ENCODE measurements at places on chromosomes 7 and 10.
A peak's percentile ranks its signal among the peaks of the same experiment; 100 is the strongest.

DNA sequence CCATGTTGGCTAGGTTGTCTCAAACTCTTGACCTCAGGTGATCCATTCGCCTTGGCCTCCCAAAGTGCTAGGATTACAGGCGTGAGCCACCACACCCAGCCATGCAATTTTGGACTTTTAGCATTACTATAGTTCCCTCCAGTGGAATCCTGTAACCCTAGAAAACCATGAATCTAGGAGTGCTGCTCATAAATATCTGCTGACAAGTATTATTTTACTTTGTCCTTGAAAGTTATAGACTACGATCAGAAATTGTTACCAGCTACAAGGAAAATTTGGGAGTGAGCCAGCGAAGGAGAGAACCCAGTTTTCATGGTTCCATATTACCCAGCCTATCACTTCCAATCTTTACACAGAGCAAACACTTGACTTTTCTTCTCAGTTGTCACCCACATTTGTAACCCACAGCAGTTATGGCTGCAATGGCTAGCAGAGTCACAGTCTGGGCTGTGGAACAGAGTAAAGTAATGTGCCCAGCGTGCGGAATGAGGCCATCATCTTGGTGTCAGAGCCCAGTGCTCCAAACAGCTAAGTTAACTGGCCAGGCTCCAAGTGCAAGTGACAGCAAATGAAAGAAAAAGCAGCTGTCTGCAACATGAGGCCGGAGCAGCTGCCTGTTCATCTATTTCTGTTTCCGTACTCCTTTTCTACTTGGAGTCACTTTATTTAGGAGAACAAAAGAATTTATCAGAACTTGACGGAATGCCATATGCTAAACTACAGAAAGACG is 29.9 kb downstream of the ZC3HC1 start:
- DNase-seq = no peak

GRCh38 chr10:78305311-78305710 is 271.6 kb downstream of the RPS24 start:
- DNase-seq = no peak

GRCh38 chr10:71584902-71585563 is 134.5 kb downstream of the C10orf105 start:
- no peak for DNase-seq

- DNase-seq = no peak
Measured at GRCh38 chr7:122602800-122603199, 96.1 kb downstream of the RNF133 start.

- no peak for DNase-seq
Measured at GRCh38 chr10:64086083-64086767, 565.0 kb downstream of the REEP3 start.

DNA sequence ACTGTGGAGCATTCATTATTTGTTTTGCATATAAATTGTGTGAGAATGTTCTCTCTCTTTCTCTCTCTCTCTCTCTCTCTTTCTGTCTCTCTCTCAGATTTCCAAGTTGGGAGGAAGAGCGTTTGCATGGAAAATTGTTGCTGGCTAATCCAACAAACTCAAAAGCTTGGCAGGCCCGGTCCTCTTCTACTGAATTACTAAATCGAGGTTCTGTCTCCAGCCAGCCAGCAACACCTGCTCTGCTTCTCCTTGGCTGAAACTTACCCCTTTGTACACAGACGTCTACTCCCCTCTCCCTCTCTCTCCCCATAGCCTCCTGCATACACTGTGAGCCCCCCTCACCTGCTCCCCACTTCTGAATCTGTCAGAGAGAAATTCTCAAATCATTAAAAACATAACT is 996.4 kb upstream of the AUTS2 start:
- DNase-seq = no peak

DNA sequence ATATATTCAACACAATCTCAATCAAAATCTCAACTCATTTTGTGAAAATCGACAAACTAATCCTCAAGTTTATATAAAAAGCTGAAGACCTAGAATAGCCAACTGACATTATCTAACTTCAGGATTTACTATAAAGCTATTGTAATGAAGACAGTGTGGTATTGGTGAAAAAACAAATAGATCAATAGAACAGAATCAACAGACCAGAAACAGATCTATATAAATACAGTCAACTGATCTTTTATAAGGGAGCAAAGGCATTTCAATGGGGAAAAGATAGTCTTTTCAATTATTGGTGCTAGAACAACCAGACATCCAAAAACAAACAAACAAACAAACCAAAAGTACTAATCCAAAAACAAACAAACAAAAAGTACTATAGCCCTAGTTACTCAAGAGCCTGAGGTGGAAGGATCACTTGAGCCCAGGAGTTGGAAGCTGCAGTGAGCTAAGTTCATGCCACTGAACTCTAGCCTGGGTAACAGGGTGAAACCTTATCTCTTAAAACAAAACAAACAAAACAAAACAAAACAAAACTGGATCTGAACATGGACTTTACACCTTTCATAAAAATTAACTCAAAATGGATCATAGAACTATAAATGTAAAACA is 26.6 kb upstream of the AKR1D1 start:
- DNase-seq = no peak

DNA sequence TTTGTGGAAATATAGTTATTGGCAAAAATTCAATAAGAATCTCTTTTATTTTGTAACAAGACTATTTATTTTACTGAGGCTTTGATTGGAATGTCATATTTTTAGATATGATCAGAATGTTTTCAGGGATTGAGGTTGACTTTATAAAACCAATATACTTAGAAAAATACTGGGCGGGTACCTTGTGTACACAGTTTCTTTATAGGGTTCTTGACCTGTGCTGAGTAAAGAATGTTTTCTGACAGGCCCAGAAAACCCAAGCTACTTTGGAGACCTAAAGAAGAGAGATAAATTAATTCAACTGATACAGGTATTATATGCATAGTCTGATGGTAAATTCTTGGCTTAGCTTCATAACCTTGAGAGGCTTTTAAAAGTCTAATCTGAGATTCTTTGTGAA is 23.9 kb upstream of the SPAM1 start:
- DNase-seq = no peak

- DNase-seq = no peak
Measured at GRCh38 chr7:101595766-101596537, 33.1 kb downstream of the MYL10 start.

DNA sequence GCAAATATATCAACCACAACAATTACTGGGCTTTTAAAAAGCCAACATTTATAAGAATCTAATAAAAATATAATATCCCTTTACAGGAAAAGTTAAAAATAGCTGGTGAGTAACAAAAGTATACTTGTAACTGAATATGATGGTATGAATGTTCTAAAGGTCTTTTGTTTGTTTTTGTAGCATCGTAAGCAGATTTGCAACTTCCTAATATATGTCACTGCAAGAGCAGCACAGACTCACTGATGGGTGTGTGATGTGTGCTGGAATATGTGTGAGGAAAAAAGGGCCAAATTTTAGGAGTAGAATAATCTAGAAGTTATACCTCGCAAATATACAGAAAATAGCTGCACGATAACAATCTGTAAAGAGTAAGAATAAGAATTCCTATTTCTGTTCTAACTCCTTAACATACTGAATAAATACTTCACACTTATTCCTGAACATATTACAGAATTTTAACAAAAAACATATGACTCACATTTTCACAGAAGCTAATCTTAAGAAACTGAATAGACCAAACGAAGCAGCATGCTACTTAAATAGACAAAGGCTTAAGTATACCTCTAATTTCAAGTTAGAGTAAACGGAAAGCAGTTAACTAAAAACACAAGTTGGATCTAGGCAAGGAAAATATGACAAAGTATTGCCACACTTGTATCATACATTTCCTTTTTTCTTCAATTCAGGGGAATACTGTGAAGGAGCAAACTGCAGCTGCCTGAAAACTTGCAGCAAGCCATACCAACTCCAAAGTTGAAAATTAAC is 9.6 kb downstream of the ETV1 start:
- DNase-seq = no peak

GRCh38 chr10:80617807-80618206 is 80.1 kb downstream of the SH2D4B start:
- no peak for DNase-seq

DNA sequence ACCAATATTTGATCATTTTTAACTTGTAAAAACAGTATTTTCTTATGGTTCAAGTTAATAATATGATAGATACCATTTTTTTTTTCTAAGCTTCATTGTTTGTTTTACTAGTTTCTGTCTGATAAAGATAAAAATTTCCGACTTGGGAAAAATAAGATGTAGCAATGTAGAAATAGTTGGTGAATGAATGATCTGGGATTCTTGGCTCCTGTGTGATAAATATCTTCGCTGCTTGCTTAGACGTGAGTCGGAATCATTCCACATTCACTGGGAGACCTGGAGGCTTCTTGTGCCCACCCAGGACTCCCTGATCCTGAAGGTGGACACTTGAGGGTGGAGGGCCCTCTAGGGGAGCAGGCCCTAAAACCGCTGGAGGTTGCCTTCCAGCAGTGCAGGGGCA is 47.9 kb downstream of the EXOC4 start:
- DNase-seq = no peak

GRCh38 chr10:114852197-114852596 is 30.6 kb downstream of the FHIP2A start:
- no peak for DNase-seq

- peak; percentile 70 for DNase-seq
Measured at GRCh38 chr10:103598654-103599115, 105.2 kb downstream of the NEURL1 start.

DNA sequence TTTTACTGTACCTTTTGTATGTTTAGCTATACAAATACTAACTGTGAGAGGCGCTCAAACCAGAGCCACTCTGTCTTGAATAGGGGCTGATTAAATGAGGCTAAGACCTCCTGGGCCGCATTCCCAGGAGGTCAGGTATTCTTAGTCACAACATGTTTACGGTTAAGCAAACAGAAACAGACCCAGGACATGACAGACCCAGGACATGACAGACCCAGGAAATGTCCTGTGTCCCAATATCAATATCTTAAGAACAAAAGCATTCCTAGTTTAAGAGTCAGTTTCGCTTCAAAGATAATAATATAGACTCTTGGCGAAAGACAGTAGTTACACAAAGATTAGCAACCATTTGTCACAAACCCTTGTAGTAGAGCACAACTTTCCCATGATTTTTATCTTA is 304.5 kb downstream of the CCSER2 start:
- DNase-seq = no peak

DNA sequence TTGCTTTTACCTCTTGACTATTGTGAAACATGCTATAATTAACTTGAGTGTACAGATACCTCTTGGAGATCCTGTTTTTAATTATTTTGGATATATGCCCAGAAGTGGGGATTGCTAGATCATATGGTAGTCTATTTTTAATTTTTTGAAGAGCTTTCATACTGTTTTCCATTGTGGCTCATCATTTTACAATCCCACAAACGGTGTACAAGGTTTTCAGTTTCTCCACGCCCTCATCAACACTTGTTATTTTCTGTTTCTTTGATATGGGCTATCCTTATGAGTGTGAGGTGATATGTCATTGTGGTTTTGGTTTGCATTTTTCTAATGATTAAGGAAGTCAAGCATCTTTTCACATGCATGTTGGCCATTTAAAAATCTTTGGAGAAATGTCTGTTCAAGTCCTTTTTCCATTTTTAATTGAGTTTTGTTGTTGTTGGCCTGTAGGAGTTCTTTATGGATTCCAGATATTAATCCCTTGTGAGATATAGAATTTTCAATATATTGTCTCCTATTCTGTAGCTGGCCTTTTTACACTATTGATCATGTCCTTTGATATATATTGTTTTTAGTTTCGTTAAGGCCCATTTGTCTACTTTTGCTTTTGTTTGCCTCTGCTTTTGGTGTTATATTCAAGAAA is 7.5 kb downstream of the AGK start:
- DNase-seq = no peak

DNA sequence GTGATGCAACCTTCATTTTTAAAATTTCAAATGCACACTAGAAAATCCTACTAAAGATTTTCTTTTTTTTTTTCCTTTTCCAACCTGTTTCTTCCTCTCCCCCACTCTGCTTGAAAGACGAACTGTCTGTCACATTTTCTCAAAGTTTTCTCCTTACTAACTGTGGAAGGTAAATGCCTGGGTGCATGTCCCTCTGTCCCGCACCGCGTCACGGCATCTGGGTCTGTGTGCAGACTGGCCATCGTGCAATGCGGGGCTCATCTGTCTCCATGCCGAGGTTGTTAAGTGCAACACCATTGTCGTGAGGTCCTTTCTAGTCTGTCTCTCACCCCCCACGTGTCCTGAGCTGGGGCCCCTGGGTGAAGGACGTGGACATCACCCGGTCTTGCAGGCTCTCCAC is 28.4 kb downstream of the PFKFB3 start:
- no peak for DNase-seq

- DNase-seq = no peak
Measured at GRCh38 chr7:13414181-13414580, 575.3 kb downstream of the ETV1 start.

DNA sequence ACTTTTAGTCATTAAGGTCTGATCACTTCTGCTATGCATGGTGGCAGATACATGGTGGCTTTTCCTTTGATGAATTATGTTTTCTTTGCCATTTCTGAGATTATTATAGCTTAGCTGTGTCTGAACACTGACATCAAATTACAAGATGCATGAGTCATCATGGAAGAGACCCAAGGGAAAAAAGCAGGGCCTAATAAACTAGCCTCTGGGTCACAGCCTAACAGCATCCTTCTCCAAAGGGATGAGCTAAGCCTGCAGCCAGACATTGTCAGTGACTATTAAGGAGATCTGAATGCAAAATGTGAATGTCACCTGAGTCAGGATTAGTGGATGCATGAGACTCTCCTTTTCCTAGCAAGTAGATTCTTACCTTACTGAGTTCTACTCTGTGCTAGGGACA is 19.1 kb upstream of the OGDHL start:
- no peak for DNase-seq

DNA sequence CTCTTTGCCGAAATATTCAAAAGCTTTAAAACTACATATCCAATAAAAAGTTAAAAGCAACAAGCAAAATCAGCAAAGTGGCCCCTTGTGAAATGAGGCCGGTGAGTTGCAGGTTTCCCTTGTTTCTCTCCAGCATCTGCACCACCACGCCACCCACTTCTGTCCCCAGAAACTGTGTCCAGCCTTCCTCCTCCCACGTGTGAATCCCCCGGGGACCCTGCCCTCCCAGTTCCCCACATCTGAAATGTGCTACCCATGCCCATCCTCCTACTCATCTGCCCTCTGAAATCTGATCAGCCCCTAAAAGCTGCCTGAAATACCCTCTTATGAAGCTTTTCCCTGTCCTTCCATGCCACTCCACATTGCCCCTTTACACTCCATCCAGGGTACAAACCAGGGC is 3.8 kb downstream of the ALOX5 start:
- no peak for DNase-seq

DNA sequence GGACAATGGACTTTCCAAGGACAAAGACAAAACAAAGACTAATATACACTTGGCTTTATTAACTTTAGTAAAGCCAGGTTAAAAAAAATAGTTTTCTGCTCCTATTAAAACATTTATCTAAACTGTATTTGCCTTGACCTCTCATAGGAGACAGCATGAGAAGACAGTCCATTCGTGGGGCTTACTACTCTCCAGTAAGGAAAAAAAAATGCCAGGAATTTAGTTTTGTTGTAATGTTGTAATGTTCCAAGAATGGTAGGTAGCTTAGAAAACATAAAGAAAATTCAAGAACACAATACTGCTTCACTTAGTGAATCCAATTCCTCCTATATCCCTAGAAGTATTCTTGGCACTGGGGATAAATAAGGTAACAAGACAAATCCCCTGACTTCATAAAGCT is 81.7 kb downstream of the KMT2C start:
- no peak for DNase-seq
